ENCODE measurements at places on chromosomes 7 and 10.

DNA sequence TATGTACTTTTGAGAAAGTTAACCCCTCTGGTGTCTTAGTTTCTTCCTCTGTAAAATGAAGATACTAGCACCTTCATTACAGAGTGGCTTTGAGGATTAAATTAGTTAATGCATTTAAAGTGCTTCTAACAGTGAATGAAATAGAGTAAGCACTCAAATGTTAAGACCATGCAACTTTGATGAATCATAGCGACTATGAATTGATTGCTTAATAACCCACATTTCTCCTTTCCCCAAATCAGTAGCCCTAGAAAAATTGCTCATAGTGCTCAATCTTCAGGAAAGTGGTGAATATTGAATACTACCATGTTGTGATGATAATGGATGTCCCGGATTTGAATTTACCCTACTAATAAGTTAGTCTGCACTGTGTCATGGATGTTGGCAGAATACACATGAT lies 48.1 kb downstream of the CD36 start:
- no peak for DNase-seq

- no peak for DNase-seq
These were observed 88.8 kb downstream of the DNMBP start for GRCh38 chr10:99920901-99921300.

DNA sequence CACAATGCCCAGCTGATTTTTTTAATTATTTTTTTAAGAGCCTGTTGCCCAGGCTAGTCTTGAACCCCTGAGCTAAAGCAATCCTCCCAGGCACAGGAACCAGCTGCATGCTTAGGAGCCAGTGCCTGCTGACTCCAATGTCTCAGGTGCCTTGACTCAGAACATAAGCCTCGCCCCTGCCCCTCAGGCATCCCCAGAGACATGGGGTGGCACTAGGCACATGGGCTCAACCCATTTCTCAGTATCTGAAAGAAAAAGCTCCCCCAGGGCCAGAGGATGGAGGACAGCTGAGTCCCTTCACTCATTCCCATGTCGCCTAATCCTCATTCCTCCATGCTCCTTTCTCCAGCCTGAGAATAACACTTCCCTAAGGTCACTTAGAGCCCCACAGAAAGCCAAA lies 39.1 kb downstream of the KCNH2 start:
- DNase-seq = no peak

- DNase-seq = no peak
These were observed 16.8 kb downstream of the CLRN3 start for GRCh38 chr10:127875916-127876315.

- no peak for DNase-seq
These were observed 557 bp downstream of the CYTH3 start for GRCh38 chr7:6271694-6272440.

GRCh38 chr7:80466636-80467035 lies 45.2 kb downstream of the GNAT3 start:
- no peak for DNase-seq

DNA sequence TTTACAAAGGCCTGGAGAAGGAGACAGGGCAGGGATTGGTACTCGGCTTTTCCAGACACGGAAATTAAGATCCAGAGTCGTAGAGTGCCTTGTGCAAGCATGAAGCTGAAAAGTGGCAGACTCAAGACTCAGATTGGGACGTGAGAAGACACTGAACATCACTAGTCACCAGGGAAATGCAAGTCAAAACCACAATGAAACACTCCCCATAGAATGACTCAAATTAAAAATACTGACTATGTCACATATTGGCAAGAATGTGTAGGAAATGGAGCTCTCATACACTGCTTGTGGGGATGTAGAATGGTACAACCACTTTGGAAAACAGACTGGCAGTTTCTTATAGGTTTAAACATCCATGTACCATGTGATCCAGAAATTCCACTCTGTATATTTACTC lies 472.0 kb downstream of the RPS24 start:
- DNase-seq = no peak

DNA sequence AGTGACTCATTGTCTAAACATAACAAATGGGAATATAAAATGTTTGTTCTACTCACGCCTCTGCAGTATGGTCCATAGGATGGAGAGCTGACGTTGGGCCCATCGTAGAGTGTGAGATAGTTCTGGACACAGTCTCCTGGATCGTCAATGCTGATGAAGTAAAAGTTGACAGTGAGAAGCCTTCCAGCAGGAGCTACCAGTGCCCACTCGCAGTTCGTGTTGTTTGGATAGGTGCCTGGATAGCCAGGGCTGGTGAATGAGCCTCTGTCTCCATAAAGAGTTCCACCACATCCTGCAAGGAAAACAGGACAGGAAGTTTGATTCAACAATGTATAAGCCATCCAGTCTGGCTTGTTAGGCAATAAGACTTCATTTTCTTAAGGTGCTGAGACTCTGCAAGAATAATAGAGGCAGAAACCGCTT lies 79.6 kb downstream of the OR13A1 start:
- DNase-seq = peak; percentile 42

DNA sequence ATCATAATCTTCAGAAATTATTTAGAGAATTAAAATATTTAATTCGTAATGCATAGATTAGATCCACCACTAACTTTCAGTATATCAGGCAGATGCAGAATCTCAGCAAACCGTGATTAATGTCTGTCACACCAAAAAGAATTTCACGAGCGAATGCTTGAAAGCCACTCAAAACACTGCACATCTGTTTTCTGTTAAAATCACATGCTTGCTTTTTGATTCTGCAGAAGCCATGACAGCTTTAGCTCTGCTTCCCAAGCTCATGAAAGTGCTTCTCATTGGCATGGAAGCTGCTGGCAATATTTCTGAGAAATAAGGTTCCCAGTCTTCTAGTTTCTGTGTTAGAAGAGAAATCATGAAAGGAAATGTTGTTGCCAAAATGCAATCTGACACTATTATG lies 837.8 kb upstream of the LRRN3 start:
- no peak for DNase-seq

DNA sequence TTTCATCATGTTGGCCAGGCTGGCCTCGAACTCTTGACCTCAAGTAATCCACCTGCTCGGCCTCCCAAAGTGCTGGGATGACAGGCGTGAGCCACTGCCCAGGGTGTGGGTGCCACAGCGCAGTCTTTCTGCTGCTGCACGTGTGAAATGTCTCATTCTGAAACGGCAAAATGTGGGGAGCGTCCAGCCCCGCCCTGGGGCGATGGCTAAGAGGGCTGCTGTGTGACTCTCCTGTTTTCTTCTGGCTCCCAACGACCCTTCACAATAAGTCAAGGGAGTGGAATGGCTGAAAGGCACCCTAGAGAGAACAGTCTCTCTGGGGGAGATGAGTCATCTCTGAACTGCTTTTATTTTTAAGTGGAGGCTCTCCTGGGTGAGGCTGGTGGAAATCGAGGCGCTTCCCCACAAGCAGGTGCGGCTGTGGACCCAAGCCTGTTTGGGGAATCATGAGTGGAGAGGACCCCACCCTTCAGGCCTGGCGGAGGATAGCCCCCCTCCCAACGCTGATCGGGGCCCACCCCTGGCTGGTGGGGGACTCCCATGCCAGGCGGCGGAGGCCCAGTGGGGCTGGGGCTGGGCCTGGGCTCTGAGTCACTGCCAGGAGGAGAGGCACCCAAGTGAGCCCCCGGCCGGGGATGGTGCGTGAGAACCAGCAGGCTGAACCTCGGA lies 18.0 kb downstream of the ADAP1 start:
- DNase-seq = no peak

DNA sequence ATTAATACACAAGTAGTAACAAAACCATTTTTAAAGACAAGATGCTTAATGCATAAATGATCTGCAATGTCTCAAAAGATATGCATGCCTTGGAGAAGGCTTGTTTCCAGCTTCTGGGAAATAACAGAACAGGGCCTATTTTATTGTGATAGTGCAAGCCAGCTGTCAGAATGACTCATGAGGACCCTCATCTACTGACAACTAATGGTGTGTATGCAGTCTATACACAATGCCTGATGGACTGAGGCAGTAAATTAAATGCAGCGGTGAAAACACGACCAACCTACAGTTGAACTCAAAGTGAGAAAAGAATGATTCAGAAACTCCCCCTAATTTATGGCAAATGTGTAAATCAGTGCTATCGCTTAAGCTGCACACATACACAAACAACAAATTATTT lies 46.3 kb downstream of the VPS41 start:
- DNase-seq = no peak

DNA sequence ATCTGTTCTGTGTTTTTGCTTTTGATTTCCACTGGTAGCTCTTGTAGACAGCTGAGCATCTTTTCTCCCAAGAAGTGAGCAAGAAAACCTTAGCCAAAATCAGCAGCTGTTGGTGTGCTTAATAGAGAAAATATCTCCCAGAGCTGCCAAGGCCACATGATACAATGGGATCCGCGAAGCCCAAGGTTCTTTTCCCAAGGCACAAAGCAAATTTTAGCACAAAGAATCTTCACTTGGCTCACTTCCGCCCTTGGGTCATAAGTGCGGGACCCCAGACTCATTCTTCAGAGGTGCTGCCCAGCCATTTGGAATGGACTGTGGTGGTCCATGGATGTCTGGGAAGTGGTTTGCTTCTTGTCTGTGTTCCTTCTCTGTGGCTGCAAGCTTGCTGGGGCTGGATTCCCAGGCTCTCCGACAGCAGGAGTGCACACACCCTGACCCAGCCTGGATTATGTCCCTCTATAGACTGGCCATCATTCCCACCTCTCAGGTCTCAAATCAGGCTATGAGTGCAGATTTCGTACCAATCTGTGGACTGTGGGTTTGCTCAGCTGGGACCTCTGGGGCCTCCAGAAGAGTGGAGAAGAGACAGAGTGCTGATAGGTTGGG lies 93.0 kb upstream of the TMEM72 start:
- no peak for DNase-seq

DNA sequence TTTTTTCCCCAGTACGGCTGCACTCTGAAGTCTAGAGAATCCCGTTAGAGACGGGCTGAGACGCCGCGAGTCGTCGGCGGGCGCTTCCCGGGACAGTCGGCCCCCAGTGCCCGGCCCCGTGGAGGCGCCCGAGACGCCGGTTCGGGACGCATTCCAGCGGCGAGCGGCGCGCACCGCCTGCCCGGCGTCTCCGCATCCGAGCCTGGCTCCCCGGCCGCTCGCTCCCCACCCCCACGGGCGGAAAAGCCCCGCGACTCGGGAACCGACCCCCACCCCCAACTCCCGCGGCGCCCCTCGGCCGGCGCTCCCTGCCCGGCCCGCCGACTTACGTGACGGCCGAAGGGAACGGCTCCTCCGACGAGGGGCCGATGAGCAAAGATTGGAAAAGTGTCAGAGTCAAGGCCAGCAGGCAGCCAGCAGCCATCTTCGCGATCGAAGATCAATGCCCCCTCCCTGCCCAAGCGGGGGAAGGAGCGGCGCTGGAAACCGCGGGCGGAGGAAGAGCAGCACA lies 486 bp downstream of the CACNA2D1 start:
- DNase-seq = no peak

- DNase-seq = no peak
These were observed 575.1 kb downstream of the PARD3 start for GRCh38 chr10:34240039-34240438.

- DNase-seq = no peak
These were observed 80.7 kb upstream of the PDCD4 start for GRCh38 chr10:110790913-110791506.

DNA sequence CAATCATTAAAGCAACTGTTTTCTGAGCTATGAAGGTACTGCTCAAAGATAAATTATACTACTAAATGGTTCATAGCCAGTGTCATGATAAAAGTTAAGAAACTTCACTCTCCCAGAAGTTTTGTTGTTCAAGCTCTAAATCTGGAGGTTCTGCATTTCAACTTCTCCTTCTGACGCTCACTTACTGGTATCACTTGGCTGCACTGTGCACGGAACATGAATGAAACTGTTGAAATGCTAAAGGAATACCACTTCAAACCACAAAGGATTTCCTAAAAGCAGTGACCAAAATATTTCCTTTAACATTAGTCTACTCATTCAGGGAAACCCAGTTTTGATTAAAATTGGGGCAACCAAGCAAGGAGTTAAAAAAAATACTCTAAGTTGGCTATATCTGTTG lies 93.6 kb downstream of the UBE2H start:
- no peak for DNase-seq

DNA sequence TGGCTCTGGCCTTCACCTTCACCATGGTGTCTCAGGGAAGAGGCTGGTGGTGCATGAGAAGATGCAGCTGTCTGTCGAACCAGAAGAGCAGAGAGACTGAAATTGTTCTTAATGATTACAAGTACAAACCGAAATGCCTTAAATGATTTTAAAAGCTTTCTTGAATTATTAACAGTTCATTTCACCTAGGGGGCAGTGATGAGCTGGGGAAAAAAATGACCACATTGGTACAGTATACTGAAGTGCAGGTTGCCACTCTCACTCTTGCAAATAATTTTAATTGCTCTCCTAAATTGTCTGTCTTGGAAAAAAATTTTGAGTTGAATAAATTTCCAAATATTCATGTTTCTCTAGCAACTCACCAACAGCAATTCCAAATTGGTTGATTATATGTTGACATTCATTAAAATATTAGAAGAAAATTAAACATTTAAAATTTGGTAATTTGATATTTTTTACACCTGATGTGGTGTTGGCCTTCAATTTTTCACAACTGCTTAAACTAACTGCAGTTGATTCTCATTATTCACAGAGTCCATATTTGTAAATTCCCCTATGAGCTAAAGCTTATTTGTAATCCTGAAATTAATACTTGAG lies 692.6 kb downstream of the ZWINT start:
- DNase-seq = no peak

- DNase-seq = no peak
These were observed 32.6 kb downstream of the IKZF1 start for GRCh38 chr7:50336894-50337703.

DNA sequence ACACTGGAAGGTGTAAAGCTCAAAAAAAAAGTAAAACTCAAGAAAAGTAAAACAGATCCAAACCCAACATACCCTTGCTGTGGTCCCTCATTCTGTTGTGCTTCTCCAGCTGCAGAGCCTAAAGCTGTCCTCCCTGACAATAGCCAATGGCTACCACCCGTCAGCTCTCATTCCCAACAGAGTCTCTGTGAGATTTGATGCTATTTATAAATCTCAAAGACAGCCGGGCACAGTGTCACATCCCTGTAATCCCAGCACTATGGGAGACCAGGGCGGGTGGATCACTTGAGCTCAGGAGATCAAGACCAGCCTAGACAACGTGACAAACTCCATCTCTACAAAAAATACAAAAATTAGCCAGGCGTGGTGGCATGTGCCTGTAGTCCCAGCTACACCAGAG lies 116.0 kb downstream of the KMT2E start:
- no peak for DNase-seq

GRCh38 chr7:140977741-140978140 lies 37.0 kb downstream of the MRPS33 start:
- DNase-seq = no peak
